Activated CD4-positive, alpha-beta T cell treated with anti-CD3 and anti-CD28 coated beads, Interleukin-2, amount 50 U/mL, for 1 hour (primary cell): ENCODE measurements at places on chromosomes 2 and 18.

- no peak for DNase-seq
Measured at GRCh38 chr18:73780218-73780617, 367.4 kb downstream of the FBXO15 start.

GRCh38 chr2:191905336-191905735 is 58.4 kb upstream of the CAVIN2 start:
- DNase-seq = no peak

DNA sequence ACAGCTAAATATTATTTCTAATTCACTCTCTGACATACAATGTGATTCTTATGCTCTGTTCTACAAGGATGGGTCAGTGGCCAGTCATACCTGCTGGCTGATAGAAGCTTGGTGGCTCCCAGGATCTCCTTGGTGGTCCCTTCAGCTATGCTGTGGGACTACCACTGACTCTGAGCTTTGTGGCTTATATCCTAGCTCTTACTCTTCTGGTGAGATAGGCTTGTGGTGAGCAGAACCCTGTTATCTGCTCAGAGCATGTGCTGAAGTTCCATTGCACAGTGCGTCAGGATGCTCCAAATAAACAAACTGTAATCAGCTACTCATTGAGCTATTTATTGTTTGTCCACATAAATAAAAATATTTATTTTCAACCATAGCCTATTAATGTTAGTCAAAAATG is 51.7 kb downstream of the MFSD6 start:
- no peak for DNase-seq

DNA sequence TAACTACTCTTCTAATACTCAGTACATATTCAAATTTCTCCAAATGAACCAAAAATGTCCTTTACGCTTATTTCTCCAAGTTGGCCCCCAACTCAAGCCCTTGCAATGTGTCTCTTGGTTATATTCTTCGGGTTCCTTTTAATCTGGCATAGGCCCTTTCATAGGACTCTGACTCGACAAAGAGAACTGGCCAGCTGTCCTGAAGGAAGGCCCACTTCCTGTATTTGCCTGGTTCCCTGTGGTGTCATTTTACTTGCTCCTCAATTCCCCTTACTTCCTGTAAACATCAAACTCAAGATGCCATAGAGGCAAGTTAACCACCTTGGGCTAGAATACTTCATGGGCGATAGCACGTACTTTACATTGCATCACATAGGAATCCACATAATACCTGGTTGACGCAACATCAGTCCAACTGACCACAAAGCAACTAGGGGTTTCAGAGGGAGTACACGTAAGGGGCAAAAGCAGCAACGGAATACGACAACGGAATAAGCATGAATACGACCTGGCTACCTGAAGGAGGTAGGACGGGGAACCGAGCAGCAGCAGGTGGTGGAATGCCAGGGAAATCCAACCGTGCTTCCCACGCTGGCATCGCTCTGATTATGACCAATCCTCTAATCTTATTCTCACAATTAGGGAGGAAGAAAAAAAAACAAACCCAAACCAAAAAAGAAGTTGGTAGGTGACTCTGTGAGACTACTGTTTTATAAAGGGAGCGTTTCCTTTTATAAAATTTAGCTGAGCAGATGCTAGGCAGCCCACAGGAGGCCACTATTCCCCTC is 823 bp upstream of the GORASP2 start:
- DNase-seq = no peak

- DNase-seq = peak; percentile 55
Measured at GRCh38 chr18:48949050-48949605, 1.6 kb downstream of the SMAD7 start.

GRCh38 chr2:1224901-1225300 is 188.4 kb upstream of the TPO start:
- no peak for DNase-seq

DNA sequence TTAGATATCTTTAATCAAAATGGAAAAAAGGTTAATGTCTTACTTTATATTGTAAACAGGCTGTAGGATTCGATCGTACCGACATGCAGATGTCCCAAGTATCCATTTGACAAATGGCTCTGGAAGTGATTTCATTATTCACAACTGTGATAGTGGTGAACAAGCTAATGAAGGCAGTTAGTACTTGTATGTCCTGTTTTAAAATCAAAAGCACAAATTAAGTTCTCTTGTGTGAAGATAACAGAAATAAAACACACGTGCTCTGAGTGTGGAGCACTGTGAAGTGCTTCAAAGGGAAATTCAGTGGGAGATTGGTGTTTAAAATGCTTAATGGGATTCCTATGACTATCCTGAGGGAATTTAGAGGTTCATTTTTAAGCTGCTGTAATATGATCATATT is 8.6 kb upstream of the LRP1B start:
- DNase-seq = no peak

- no peak for DNase-seq
Measured at GRCh38 chr2:23475473-23475872, 90.5 kb downstream of the KLHL29 start.

DNA sequence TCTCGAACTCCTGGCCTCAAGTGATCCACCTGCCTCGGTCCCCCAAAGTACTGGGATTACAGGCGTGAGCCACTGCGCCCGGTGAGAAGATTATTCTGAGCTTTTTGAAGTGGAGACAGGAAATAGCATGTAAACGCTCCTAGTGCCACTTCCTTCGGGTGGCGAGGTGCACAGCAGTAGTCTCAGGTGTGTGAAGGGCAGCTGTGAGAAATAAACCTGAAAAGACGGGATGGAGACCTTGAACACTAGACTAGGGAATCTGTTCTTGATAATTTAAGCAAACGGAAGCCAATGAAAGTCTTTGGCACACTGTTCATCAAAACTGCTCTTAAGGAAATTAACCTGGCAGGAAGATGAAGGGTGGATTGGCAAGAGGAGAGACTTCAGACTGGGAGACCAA is 439 bp upstream of the PLEKHH2 start:
- DNase-seq = peak; percentile 7

DNA sequence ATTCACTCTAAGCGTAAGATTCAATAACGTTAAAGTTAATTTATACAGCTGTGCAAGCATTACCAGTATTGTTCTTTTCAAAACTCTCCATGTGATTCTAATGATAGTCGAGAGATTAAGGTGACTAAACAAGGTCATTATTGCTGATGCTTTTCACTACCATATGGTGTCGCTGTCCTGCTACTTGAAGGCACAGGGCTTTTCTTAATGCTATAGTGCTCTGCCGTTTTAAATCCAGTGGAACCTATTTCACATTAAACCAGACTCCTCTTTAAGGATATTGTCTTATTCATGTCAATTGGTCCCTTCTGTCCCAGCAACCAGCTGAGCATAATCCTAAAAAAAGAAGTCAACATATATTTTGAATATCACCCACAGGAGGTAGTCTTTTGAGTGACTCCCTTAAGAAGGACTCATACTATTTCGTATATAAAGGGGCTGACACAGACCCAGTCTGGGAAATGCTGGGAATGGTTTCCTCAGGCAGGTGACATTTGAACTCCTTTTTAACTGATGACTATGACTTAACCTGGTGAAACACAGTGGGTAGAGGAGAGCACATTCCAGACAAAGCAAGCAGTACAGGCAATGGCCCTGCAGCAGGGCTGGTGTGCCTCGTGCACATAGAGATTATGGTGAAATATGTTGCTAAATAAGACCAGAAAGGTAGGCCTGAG is 53.9 kb upstream of the CYTIP start:
- DNase-seq = no peak

DNA sequence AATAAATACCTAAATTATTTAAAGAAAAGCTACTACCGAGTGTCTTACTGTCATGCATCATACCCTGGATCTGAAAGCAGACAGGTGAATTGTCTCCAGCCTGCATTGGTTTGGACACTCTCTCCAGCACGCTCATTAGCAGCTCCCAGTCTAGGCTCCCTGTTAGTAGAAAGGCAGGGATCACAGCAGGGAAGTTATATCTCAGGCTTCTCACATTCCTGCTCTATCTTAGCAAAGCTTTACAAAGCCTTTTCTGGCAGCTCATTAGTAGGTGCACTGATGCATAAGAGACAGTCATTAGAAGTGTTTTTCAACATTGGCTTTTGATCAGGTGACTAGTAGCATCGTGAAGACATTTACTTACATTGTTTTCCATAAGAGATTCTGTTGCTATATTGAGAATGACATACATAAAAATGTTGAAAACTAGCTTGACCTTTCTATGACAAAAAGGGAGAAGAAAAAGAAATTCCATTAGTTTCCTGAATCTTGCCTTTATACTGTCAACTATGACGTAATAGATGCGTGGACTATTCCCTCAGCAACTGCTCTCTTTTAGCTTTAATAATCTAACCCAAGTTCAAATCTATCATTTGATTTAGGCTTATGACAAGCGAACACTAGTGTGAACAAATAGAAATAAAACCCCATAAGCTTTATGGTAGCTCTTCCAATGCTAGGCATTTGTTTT is 408.7 kb upstream of the KCNH7 start:
- DNase-seq = no peak

GRCh38 chr2:196113061-196113974 is 44.7 kb upstream of the DNAH7 start:
- DNase-seq = no peak

DNA sequence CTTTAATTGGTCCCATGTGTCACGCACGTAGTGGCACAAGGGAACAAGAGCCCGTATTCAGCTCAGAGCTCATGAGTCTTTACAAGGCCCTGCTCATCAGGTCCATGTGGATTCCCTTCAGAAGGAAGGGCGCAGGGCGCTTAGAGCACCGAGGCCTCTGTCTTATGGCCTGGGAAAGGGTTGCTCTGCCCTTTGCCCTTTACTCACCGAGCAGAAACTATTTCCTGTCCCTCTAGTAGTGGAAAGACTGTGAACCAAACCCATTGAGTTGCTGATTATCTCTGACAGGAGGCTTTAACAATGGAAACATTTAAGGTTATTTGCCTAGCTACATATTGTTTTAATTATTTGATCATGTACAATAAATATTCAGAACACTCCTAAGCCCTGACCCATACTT is 102.0 kb upstream of the ACAA2 start:
- no peak for DNase-seq

DNA sequence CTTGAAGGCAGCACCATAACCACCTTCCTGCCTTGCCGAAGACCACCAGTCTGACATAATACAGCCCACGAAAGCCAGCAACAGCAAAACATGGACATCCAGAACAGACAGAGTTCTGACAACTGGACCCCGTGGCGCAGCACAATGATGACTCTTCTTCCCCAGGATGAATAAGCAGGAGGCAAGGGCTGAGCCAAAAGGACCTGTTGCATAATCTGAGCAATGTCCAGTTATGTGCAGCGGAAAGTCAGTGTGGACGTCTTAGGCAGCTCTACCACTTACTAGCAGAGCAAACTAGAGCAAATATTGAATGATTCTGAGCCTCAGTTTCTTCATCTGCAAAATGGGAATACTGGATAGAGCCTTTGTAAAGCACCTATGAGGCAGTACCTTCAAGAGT is 225.1 kb downstream of the ZBTB7C start:
- no peak for DNase-seq

- no peak for DNase-seq
Measured at GRCh38 chr18:55869556-55870501, 281.8 kb upstream of the TCF4 start.

DNA sequence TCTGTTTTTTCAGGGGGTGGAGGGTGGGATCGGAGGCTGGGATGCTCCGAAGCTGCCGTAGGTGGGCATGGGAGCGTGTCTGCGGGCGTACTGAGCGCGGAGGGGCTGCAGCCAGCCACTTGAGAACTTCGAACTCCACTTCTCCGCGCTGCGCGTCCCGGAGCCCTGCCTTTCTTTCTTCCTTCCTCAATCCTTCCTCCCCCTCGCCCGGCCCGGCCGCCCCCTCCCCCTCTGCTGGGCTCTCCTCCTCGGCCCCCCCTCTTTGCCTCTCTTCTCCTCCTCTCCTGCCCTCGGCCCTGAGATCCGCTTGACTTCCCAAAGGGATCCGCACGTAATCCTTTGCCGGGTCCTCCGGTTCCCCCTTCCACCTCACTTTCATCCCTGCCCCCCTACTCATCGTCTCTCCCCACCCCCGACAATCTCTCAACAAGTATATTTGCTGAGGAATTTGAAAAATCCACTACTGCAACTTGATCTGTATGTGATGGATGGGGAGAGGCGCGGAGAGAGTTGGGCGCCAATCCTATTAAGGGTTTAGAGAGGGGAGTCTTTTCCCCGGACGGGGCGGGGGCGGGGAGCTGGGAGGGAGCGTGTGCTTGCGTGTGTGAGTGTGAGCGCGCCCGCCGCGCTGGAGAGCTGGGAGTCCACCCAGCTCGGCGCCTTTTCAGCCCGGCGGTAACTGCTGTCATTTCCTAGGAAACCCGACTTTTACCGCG is 1.1 kb downstream of the GLI2 start:
- DNase-seq = no peak

GRCh38 chr18:21742315-21742687 is 1.7 kb downstream of the MIB1 start:
- no peak for DNase-seq

GRCh38 chr2:112095681-112096080 is 40.6 kb downstream of the TMEM87B start:
- DNase-seq = no peak

GRCh38 chr18:3456686-3457069 is 6.7 kb downstream of the TGIF1 start:
- DNase-seq = no peak

DNA sequence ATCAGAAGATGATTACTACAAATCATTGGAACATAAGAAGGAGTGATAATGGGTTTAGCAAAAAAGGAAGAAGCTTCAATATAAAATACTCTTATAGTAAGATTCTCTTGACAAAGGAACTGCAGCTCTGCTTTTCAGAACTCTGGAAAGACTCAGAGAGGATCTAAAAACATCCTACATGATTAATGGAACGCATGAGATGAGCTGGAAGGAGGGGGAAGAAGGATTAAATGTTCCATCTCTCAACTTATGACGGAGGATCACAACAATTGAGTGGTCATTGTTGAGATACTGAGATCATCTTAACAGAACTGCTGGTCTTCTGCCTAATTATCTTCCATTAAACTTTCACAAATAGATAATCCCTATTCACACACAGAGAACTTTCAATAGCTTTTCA is 267.5 kb upstream of the SLC8A1 start:
- no peak for DNase-seq

GRCh38 chr18:9916077-9916639 is 2.3 kb downstream of the VAPA start:
- no peak for DNase-seq

DNA sequence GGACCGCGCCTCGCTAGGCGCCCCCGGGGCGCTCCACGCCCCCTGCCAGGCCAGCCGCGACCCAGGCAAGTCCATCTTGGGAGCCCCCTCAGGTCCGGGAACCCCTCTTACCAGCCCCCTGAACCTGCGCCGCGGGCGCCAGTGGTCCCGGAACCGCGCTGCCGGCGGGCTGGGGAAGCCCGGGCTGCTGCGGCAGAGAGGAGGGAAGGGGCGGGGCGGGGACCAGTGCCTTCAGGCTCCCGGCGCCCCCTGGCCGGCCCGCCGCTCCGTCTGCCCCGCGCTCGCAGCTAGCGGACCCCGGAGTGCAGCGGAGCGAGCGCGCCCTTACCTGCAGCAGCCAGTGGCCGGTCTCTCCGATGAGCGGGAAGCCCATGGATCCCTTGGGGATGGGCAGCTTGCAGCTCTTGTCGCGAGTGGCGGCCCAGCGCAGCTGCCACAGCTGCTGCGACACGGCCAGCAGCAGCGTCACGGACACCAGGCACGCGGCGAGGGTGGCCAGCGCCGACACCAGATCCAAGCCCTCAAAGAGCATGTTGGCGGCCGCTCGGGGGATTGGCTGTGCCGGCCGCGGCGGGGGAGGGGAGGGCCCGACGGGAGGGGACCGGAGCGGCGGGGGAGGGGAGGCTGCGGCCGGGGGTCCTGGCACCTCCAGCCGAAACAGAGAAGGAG is at the start of gene CYP26B1:
TSS of gene CYP26B1 (minus strand) at position 560 of the 669 bp plus-strand sequence. CDS start at position 532, 28 bp downstream.
- DNase-seq = no peak
